ENCODE measurements at places on chromosomes 13 and 19.

DNA sequence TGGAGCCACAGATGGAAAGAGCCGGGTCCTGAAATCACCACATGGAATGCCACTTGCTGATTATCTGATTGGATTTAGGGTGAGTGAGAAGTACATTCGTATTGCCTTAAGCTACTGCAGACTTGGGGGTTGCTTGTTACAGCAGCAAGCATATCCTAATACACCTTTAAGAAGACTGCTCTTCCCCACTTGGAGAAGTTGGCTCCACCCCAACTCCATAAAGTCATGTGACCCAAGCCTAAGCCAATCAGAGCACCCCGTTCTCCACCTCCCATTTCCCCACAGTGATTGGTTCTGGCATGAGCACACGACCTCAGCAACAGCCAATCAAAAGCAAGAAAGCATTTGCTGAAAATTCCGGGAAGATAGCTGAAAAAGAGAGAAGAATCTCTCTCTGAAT lies 23.1 kb downstream of the CACNA1A start:
- DNase-seq = no peak

DNA sequence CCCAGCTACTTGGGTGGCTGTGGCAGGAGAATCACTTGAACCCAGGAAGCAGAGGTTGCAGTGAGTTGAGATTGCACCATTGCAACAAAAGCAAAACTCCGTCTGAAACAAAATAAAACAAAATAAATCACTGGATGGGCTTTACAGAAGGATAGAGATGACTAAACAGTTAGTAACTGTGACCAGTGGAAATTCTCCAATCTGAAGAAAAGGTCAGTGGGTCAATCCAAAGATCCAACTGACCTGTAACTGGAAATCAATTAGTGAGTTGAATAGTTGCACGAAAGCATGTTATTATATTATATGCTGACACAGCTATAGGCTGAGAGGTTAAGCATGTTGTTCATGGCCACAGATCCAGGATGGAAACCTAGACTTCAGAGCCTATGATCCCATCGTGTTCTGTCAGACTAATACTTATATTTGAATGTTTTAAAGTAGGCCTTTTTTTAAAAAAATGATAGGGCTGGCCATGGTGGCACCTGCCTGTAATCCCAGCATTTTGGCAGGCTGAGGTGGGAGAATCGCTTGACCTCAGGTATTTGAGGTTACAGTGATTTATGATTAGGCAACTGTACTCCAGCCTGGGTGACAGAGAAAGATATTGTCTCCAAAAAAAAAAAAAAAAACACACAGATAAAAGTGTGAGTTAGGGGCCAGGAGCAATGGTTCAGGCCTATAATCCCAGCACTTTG lies 1.4 kb downstream of the ECH1 start:
- no peak for DNase-seq

- peak; percentile 27 for DNase-seq
Observed at GRCh38 chr13:112879283-112879833, 89.7 kb upstream of the MCF2L start.

GRCh38 chr13:113588394-113589111 lies 4.0 kb downstream of the TFDP1 start:
- no peak for DNase-seq

DNA sequence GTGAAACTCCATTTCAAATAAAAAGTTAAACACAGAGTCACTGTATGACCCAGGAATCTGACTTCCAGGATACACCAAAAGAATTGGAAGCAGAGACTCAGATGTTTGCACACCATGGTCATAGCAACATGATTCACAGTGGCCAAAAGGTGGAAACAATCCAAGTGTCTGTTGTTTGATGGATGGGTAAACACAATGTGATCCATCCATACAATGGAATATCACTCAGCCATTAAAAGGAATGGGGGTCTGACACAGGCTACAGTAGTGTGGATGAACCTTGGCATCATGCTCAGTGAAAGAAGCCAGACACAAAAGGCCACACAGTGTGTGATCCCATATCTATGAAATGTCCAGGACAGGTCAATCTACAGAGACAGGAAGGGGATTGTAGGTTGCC lies 174.3 kb downstream of the PTPRS start:
- DNase-seq = peak; percentile 54

DNA sequence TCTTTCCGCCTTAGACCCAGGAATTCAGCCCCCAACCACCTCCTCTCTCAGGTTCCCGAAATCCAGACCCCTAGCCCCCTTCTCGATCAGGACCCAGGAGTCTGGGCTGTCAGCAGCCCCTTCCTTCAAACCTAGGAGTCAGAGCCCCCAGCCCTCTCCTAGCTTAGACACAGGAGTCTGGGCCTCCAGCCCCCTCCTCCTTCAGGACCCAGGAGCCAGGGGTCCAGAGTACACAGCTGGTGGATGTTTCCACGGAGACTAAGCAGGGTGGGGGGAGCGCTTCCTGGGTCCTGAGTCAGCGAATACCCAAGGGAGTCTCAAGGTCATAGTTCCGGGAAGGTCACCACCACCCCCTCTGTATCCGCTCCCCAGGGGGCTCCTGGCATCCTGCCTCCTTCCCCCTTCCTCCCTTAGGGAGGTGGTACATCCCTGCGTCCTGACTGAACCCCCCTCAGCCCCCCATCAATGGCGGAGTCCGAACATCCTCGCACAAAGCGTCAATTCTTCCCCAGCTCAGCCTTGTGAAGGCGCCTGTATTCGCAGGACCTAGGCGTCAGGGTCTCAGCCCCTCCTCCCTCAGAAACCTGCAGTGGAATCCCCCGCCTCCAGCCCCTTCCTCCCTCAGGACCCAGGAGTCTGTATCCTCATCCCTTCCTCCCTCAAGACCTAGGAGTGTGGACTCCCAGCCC lies 4.6 kb downstream of the CADM4 start:
- DNase-seq = peak; percentile 24

DNA sequence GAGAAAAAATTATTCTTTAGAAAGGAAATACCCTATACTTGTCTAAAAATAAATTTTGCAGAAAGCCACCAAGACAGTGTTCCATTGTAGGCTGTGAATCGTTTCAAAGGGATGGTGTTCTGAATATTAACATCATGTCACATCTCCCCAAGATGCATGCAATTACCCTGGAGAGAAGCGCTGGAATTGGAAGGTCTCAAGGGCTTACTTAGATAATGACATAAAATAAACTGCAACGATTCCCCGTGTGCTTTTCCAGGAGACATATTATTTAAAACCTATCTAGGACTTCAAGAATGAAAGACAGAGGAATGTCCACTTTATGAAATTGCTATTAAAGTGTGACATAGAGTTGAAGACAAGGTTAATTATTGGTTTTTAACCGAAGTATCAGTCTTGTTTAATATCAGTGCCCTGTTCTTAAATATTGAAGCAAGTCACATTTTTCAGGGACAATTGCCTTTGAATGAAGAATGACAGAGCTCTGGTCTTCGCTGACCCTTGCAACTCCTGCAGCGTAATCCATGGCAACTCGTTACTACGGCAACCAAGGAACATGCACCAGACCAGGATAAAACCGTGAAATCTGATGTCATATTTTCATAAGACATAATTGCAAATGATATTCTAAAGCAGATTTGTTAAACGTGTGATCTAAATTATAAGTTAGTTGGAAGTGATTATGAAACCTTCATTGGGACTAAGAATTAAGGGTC lies 91.7 kb downstream of the EFNB2 start:
- DNase-seq = no peak

DNA sequence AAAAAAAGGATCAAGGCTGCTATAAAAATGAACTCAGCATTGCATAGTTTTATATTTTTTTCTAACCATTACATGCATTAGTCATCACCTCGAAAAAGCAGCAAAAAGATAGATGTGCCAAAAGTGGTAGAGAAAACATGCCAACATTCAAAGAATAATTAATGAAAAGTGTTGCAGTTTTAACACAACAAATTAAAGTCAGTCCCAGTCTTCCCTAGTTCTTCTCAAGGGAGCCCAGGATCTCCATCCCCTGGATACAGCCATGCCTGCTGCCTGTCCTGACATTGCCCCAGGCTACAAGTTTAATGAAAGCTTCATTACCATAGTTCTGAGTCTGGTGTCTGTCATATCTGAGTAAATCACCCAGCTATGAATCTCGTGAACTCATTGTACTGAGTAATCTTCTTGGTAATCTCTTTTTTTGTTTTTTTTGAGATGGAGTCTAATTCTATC lies 116.6 kb upstream of the KLF12 start:
- peak; percentile 22 for DNase-seq

GRCh38 chr13:49098771-49099512 lies 121.2 kb upstream of the MLNR start:
- DNase-seq = peak; percentile 47

GRCh38 chr19:42271861-42272534 lies 2.9 kb downstream of the CIC start:
- no peak for DNase-seq

GRCh38 chr13:50370303-50370950 lies 355.2 kb downstream of the KCNRG start:
- no peak for DNase-seq

GRCh38 chr13:75961911-75962310 lies 325.8 kb downstream of the LMO7 start:
- no peak for DNase-seq

DNA sequence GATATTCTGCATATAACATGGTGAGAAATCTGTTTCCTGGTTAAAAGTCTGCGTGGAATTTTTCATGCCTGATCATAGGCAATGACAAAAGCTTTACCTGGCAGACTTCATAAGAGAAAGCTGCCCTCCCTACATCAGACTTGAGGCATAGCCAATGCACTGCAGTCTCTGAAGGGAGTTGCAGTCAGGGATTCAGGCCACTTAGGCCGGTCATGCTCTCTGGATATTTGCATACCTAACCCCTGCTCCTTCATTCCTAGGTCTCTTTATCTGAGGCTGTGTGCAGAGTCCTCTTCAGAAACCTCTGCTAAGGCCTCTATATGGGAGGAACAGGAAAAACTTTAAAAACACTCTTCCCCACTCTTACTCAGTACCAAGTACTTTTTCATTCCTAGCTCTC lies 287.4 kb downstream of the PCDH17 start:
- DNase-seq = no peak

DNA sequence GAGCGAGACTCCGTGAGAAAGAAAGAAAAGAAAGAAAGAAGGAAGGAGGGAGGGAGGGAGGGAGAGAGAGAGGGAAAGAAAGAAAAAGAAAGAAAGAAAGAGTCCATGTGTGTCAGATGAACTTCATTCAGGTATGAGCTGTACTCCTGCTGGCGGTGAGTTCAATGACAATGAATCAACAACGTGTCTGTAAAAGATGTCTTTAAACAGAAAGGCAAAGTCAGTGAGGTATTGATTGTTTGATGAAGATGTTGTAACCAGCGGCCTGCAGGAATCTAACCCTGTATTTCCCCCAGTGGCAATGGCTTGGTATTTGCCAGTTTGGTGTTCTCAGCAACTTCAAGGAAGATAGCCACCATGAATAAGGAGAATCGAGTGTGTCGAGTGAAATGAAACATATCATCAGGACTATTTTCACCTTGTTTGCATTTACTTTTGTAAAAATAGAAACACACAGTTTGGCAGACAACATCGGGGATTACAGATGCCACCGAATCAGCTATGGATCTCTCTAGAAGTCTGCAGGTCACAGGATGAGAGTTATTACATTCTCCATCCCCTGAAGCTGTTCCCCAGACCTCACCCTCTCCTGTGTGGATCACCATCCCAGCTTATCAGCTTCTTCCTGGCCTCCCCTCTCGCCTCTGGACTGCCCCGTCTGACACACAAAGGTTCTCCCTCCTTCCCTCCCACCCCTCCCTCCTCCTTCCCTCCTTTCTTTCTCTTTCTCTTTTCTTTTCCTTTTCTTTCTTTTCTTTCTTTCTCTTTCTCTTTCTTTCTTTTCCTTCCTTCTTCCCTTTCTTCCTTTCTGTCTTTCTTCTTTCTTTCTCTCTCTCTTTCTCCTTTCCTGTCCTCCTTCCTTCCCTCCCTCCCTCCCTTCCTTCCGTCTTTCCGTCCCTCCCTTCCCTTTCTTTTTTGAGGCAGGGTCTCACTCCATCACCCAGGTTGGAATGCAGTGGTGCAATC lies 8.2 kb upstream of the SBK3 start:
- DNase-seq = no peak

DNA sequence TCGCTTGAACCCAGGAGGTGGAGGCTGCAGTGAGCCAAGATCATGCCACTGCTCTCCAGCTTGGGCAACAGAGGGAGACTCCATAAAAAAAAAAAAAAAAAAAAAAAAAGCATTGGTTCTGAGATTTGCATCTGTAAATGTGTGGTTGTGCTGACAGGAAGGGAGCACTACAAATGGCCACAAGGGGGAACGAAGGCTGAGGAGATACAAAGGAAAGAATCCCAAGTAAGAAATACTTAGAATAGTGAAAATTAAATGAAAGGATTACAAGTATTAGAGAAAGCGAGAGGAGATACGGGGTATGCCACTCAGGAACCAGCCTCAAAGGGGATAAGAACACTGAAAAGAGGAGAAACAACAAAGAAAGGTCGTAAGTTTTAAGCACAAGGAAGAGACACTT lies 284.9 kb downstream of the KLF12 start:
- DNase-seq = peak; percentile 61

GRCh38 chr19:38734426-38735256 lies 9.6 kb downstream of the CAPN12 start:
- DNase-seq = no peak

DNA sequence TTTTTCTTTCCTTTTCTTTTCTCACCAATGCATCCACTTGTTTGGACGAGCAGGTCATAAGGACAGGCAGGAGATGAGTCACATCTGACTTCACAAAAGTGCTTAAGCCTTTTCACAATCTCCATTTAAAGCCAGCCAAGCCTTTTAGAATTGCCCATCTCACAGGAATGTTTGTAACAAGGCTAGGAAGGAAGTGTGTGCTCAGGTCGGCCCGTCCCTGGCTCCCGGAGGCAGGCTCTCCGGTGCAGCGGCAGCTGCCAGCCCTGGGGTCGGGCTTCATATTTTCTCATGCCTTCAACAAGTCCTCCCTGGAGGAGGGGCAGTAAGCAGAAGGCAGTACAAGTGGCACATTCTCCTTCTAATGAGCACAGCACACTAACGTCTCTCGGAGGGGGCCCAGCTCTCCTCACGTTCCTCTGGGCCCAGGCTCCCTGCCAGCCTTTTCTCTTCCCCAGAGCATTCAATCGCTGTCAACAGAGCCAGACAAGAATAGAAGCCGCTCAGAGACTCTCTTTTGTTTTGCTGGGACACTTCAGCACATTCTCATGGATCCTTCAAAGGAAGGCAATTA lies 180.5 kb downstream of the COL4A1 start:
- peak; percentile 98 for DNase-seq

DNA sequence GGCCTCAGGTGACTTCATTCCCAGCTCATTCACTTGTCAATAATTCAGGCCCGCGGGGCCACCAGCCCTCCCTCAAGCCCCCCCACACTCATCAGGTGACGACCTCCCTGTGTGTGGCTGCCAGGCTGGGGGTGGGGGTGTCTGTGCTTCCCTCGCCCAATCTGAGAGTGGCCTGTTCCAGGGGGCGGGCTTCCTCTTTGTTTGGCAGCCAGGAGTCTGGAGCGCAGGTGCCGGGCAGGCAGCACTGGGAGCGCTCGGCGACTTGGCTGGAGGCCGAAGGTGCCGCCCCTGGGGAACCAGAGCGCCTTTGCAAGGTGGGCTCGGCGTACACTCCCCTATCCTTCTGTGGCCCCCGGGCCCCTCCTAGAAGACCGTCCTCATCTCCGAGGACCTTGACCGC lies 5.4 kb upstream of the ZNF98 start:
- no peak for DNase-seq
